ENCODE measurements at places on chromosomes 1 and 21. TPM values are rescaled to one million over a fixed set of nuclear protein-coding genes. Genes with fewer than 3 reads are reported as not detected.

ERG gene
- total RNA-seq = 28.6 TPM

ERICH3 gene
- total RNA-seq = 0.05 TPM

LYPLA2 gene
- 21.8 TPM for total RNA-seq

GFI1 gene
- total RNA-seq = 0.76 TPM

COQ8A gene
- 15.4 TPM for total RNA-seq

Measured in posterior vena cava (tissue), 2 donors.